Upper lobe of left lung (tissue), 6 donors: ENCODE measurements at places on chromosomes 5 and 9. TPM values are rescaled to one million over a fixed set of nuclear protein-coding genes. Genes with fewer than 3 reads are reported as not detected.

- no peak for DNase-seq
- H3K36me3 ChIP-seq, result no peaks in the 10 kb centered on the region
- H3K4me3 ChIP-seq, result no peak overlapping the region
- no peaks in the 10 kb centered on the region for H3K27me3 ChIP-seq
Measured at GRCh38 chr5:57319628-57320027, 145.8 kb downstream of the GPBP1 start.

PHF24 gene
- not detected for total RNA-seq

DNA sequence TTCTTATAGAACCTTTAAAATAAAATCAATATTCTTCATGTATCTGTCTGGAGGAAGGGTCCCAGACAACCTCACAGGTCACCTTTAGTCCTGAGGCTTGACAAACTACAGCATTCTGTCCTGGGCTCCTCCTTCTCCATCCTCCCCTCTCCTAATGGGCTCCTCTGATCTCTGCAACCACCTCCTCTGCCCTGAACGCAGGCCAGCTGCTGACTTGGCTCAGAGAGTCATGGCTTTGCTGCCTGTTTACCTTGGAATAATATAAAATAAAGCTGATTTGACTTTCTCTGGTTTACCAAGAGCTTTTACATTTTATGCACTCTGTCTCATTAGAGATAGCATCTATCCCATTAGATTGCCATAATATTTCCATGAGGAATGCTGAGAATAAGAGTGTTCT, 159.4 kb downstream of the SEMA6A start:
- no peak overlapping the region for H3K27ac ChIP-seq
- no peak overlapping the region for H3K4me3 ChIP-seq
- H3K4me1 ChIP-seq, result peaks cover 7% of the 10 kb centered on the region
- H3K27me3 ChIP-seq, result no peaks in the 10 kb centered on the region
- no peaks in the 10 kb centered on the region for H3K36me3 ChIP-seq

DNA sequence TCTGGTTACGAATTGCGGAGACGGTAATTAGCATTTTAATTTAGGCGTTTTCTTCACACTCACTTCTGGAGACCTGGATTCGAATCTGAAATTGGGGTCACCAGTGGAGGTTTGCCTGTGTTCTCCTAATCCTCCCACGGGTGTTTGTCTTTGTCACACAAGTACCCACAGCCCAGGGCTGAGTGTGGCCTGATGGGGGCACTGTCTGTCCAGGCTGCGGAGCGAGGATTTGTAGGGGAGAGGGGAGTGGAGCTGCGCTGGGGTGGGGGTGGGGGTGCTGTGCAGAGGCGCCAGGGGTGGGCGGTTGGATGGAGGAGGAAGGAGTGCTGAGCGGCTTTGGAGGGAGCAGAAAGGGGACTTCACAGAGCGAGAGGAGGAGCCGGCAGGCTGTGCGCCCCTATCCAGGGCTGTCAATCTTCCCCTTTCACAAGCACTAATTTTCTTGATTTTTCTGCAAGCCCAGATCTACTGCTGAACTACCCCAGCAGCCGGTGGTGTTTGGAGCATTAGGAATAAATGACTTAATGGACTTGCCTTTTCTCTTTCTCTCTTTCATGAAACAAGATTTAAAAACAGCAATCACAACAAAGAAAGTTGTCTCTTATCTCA, 53.1 kb downstream of the TSPAN17 start:
- no peak overlapping the region for H3K4me3 ChIP-seq
- H3K27ac ChIP-seq, result no peak overlapping the region
- no peak for DNase-seq
- no peaks in the 10 kb centered on the region for H3K36me3 ChIP-seq

ANGPTL2 gene
- total RNA-seq, result 6.2 TPM

GRCh38 chr5:178222292-178222691, 10.3 kb downstream of the PHYKPL start:
- DNase-seq, result no peak
- H3K27me3 ChIP-seq, result no peaks in the 10 kb centered on the region
- H3K4me1 ChIP-seq, result peaks cover 10% of the 10 kb centered on the region

GRCh38 chr5:4924577-4924976, 215.6 kb upstream of the ADAMTS16 start:
- no peak overlapping the region for H3K27ac ChIP-seq
- no peaks in the 10 kb centered on the region for H3K36me3 ChIP-seq
- H3K4me3 ChIP-seq, result no peak overlapping the region
- H3K4me1 ChIP-seq, result no peaks in the 10 kb centered on the region

DNA sequence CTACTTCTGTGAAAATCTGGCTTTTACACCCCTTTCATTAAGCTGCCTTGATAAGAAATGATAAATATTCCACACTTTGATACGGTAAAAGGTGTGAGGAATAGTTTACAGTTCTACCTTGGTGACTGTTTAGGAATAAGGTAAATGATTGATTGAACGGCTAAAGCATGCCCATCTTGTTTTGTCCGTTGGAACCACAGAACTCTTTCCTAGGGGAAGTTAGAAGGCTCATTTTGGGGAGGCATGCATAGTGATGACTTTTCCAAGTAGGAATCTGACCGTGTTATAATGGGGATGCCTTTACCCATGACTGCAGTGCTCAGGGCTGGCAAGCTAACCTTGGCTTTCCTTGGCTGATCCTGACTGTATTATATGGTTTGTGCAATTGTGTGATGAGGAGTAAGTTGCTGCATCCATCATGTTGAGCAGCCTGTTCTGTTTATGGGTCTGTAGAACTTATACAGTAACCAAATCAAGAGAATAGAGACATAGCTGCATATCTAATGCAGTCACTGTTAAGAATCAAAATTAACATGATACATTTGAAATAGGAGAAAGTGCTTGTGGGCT, 24.5 kb downstream of the PCSK5 start:
- no peaks in the 10 kb centered on the region for H3K4me1 ChIP-seq
- no peak overlapping the region for H3K4me3 ChIP-seq
- no peaks in the 10 kb centered on the region for H3K36me3 ChIP-seq
- H3K27ac ChIP-seq, result no peak overlapping the region
- no peaks in the 10 kb centered on the region for H3K27me3 ChIP-seq
- DNase-seq, result no peak

GRCh38 chr9:120920806-120921178, 5.8 kb downstream of the TRAF1 start:
- H3K4me3 ChIP-seq, result no peak overlapping the region
- DNase-seq, result no peak
- no peaks in the 10 kb centered on the region for H3K27me3 ChIP-seq
- H3K4me1 ChIP-seq, result peaks cover 32% of the 10 kb centered on the region

- H3K36me3 ChIP-seq, result no peaks in the 10 kb centered on the region
- DNase-seq, result peak; percentile 56
- H3K4me1 ChIP-seq, result no peaks in the 10 kb centered on the region
- H3K27me3 ChIP-seq, result no peaks in the 10 kb centered on the region
Measured at GRCh38 chr5:133193794-133194193, 142.0 kb downstream of the HSPA4 start.
